EL (cell line): ENCODE measurements at places on chromosomes 6 and 20.

- DNase-seq: no peak
These were observed 59.4 kb upstream of the BACH2 start for GRCh38 chr6:90356012-90356421.

DNA sequence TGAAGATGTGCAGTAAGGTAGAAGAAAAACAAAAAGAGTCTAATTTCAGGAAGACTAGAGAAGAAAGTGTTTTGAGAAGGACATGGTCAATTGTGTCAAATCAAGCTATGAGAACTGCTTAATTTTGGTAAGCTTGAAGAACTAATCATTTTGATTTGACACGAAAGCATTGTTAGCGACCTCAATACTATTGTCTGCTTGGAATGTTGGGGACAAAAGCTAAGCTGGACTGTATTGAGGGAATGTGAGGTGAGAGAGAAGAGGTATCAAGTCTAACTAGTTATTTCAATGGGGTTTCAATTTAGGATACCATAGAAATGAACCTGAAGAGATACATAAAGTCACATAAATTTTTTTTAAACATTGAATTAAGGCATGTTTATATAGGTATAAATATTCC lies 309.8 kb downstream of the GRIK2 start:
- DNase-seq: no peak

DNA sequence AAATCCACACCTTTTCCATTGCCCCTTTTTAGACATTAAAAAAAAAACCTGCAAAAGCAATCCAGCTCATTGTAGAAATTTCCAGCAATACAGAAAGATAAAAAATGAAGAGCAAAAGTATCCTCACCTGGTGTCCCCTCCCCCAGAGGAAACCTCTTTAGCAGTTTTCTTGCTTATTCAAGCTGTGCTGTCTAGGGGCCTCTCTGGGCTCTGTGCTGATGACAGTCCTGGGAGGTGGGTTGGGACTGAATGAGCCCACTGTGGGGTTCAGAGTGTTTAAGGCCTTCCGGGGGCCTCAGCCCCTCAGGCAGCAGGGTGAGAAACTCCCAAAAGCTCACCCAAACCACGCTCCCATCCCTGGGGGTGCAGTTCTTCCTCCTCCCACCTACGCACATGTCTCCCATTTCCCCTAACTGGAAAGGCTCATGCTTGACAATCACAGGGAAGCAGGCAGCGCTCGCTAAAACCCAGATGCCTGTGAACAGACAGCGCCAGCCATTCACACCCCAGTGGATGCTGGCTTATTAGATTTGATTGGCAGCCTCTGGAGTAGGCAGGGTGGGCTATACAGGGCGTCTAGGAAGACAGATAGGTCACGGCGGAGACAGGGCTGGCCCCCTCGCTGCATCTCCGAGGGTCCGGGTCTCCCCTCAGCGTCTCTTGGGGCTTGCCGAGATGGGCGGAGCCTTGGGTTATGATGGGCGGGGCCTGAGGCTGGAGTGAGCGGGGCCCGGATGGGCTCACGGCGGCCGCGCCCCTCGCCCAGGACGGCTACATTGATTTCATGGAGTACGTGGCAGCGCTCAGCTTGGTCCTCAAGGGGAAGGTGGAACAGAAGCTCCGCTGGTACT lies 4.6 kb downstream of the GUCA1A start:
- DNase-seq: no peak

DNA sequence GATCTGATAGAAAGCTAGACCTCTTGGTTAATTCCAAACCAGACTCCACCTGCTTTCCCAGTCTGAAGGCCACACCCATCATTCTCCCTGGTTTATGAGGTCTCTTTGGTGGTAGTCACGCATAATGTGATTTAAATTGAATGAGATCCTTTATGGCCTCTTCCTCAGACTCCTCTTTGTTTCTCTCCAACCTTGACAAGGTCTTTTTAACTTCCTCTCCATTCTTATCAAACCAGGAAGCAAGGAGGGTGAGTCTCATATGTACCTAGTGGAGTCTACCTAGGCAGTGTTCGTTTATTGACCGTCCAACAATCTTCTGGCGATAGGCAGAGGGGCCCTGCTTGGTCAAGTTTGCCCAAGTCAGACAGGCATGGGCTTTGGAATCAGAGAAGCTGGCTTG lies 184.2 kb upstream of the LAMP5 start:
- no peak for DNase-seq

GRCh38 chr20:14525426-14525825 lies 188.0 kb upstream of the FLRT3 start:
- DNase-seq: no peak

DNA sequence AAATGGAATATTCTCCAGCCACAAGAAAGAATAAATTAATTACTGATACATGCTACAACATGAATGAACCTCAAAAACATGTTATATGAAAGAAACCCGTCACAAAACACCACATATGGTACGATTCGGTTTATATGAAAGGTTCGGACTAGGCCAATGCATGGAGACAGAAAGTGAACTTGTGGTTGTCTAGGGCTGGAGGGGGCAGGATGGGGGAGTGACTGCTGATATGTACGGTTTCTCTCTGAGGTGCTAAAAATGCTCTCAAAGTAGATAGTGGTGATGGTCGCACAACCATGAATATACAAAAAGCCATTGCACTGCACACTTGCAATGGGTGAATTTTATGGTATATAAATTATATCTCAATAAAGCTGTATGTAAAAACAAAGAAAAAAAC lies 18.3 kb downstream of the AGPAT4 start:
- DNase-seq: no peak

- DNase-seq: no peak
These were observed 38.6 kb downstream of the FAM162B start for GRCh38 chr6:116726947-116727346.

DNA sequence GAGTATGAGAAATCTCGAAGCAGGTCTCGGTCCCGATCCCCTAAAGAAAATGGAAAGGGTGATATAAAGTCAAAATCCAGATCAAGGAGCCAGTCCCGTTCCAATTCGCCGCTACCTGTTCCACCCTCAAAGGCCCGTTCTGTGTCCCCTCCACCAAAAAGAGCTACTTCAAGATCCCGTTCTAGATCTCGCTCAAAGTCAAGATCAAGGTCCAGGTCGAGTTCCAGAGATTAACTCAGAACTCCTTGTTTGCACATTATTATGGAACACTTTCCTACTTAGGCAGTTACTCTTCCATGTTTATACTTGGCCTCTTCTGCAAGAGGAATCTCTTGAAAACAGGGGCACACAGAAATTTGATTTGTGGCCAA lies 3.1 kb downstream of the SRSF6 start:
- no peak for DNase-seq

DNA sequence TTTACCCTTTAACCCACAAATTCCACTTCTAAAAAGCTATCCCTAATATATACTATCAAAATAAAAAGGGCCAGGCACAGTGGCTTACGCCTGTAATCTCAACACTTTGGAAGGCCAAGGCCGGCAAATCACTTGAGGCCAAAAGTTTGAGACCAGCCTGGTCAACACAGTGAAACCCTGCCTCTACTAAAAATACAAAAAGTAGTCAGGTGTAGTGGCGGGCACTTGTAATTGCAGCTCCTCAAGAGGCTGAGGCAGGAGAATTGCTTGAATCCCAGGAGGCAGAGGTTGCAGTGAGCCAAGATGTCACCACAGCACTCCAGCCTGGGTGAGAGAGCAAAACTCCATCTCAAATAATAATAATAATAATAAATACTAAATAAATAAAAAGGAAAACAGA lies 82.5 kb downstream of the TRIM27 start:
- no peak for DNase-seq

- DNase-seq: no peak
These were observed 195.3 kb downstream of the SLC35F1 start for GRCh38 chr6:118102401-118102800.

GRCh38 chr6:96015518-96016333 lies at the start of gene FUT9:
TSS of gene FUT9 (plus strand) at chr6:96015974. CDS start at chr6:96203156, 187,182 bp downstream.
- no peak for DNase-seq

DNA sequence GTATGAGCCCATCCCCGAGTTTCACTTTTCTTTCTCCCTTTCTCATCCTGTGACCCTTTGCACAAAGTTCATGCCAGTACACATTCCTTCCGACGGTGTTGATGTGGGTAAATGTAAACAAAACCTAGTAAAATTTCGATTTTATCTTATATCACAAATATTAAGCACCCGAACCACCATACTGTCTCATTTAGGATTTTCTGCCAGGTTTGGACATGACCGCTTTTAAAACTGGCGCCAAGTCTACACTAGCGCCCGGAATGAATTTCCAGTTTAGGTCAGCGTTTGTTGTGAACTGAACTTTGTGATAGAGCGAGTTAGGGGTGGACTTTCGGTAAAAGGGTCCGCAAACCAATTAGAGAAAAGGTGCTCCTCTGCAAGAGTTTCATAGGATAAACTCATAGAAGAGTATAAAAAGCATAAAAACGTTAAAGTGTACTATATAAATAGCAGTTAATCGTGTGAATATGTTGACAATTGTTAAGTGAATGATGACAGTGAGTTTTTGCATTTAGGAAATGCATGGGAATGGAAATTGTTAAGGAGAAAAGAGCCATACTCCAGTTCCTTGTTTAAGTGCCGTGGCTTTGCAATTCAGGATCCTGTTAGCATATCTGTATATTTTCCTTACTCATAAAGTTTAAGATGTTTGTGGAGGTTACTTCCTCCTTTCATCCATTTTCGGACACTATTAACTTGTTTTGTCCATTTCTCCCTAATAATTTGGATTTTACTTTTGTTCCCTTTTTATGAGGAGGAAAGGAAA lies 937 bp downstream of the AKAP7 start:
- DNase-seq: peak; percentile 55

- no peak for DNase-seq
These were observed 217.4 kb upstream of the PLCB4 start for GRCh38 chr20:8851446-8851845.

DNA sequence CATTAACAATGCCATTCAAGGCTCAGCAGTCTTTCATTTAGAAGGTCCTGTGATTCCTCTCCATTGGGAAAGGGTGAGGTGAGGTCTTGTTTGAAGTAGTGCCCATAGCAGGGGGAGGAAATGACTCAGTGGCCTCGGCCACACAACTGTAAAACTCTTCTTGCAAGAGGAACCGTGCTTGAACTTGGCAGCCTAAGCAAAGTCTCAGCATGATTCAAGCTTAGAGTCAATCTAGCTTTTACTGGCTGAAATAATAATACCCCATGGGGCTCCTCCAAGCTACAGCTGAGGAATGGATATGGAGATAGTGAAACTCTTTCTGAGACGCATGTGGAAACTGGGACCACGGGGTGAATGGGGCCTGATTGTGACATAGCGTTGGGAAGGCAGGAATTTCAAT lies 428.2 kb downstream of the BMP2 start:
- no peak for DNase-seq

- no peak for DNase-seq
These were observed 146.1 kb downstream of the EDN1 start for GRCh38 chr6:12436224-12436623.

DNA sequence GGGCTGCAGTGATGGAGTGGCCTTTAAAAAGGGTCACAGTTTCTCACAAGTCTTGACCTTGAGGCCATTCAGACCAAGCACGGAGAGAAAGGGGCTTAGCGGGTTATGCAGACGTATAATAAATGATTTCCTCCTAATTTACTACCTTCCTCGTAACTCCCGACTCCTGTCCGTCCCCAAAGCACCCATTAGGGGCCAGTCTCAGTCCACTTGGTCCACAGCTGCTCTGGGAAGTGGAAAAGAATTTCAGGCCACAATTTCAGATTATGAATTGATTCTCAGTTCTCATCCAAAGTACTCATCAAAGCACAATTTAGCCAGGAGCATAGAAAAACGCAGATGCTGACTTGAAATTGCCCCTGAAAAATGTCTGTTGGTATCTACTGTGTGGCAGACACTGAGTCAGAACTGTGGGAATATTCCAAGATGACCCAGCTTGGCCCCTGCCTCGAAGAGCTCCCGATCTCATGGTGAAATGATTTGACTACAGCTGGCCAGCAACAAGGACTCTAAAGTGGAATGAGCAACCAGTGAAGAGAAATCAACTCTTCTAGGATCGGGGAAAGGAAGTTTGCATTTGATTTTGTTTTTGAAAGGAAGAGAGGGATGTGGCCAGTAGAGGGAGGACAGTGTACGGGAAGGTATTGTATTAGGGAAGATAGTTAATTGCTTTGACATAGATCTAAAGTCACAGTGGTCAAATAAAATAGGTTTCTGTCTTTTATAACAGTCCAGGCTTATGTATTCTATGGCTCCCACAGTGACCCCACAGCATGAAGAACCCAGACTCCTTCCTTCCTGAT lies 15.2 kb upstream of the STK35 start:
- no peak for DNase-seq

DNA sequence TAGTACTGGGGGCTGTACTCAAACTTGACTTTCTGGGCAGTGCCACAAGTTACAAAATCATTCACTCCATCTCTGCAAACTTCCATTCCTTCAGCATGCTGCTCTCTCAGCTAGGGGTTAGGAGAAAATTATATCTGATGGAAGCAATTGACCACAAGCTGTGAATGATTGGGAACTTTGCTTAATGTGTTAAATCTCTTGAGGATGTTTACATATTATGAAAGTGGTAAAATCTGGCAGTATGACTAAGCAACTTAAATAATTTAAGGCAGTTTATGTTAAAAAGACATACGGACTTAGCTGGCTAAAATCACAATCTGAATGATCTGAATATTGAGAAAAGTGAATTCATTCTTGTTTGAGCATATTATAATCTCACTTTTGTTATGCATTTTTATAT lies 415.0 kb downstream of the PHF3 start:
- DNase-seq: no peak

GRCh38 chr6:40194447-40195170 lies 260.3 kb upstream of the MOCS1 start:
- DNase-seq: no peak

DNA sequence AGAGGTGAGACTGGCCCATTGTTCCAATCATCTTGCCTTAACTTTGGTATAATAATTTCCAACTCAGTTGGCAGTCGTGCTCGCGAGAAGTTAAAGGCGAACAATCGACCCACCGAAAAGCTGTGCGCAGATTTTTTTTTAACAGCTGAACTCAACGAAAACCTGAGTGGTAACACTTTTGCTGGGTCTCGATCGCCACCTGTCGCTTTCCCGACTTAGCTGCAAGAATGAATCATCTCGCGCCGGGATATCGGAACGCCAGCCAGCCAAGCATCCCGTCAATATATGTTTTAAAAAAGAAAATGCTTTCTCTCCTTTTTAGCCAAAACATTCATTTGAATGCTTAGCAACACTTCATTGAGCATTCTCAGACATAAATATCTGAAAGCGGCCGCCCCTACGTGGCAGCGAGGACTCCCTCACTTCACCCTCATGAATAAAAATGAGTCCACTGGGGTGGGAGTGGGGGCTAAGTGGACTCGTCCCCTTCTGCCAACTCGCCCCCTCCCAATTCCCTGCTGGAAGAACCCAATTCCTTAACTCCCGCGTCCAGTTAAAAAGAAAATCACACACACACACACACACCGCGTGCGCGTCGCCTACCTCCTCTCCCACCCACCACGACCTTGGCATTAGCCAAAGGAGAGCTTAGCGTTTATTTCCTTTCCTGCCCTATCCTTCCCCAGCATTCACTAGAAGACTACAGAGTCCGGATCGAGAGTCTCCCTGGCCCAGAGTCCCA lies 1.5 kb downstream of the COL12A1 start:
- peak; percentile 94 for DNase-seq

DNA sequence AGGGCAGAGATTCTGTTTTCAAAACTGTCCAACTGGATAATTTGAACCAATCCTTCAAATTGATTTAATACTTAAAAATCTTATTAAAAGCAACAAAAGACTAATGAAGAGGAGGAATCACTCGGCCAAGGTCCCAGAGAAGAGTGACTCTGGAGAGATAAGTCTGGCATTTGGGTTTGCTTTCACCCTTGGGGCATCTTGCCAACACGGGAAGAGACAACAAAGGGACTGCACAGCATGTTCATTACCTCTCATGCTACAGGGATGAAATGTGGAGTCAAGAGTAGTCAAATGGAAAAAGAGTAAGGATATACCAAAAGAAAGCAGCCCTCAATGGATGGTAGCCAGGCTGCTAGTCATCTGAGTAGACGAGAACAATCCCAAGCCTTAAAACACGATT lies 68.2 kb downstream of the KHDRBS2 start:
- DNase-seq: no peak
